ENCODE measurements at places on chromosomes 6 and 20.

- DNase-seq = no peak
Measured at GRCh38 chr20:59017493-59018231, 1.6 kb upstream of the TUBB1 start.

DNA sequence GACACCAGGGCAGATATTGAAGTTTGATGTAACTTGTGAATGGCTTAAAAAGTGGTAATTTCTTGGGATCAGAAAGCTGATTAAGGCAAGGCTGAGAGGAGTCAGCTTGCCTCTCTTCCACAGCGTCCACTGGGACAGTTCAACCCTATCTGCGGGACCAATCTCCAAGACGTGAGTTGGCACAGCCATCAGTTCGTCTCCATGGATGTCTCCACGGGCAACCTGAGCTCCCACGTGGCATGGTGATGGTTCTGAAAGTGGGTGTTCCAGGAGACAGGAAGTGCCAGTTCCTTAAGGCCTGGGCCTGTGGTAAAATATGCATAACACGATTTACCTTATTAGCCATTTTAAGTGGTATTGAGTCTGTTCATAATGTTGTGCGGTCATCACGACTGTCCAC lies 67.9 kb upstream of the BHLHE23 start:
- no peak for DNase-seq

DNA sequence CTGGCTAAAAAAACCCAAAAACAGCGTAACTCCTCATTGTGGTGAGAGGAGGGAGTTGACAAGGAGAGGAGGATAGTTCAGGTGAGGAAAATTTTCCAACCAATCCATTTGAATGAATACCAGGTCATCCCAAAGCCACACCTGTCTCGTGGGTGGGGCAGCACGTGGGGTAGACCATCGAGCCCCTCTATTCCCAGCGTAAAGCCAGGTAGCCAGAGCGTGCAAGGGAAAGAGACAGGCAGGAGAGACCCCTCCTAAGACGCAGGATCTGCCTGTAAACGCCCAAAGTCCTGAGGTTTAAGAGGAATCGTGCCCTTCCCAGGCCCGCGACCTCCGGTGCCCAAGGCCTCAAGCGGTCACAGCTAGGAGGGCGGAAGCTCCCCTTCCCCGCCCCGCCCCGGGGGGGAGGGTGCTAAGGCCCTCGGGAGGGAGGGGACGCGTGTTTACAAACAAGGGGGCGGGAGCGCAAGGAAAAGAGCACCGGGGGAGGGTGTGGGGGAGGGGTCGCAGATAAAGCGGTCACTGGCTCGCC lies 712 bp downstream of the RXRB start:
- DNase-seq = peak; percentile 91

DNA sequence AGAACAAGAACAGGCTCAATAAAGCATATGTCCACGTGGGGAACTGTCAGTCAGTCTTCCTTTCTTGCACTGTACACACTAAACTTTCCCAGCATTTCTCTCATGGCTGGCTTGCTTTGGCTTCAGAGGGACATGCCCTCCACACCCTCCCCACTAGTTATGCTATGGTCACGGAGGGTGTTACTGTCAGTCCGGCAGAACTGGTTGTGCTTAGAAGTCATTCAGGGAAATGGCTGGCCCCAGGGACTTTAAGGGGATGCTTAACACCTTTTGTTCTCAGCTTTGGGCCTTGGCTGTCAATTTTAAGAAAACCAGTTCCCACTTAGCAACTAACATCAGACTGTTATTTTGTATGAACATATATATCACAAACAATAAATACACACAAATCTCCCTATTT lies 55.1 kb downstream of the ELOVL5 start:
- no peak for DNase-seq

DNA sequence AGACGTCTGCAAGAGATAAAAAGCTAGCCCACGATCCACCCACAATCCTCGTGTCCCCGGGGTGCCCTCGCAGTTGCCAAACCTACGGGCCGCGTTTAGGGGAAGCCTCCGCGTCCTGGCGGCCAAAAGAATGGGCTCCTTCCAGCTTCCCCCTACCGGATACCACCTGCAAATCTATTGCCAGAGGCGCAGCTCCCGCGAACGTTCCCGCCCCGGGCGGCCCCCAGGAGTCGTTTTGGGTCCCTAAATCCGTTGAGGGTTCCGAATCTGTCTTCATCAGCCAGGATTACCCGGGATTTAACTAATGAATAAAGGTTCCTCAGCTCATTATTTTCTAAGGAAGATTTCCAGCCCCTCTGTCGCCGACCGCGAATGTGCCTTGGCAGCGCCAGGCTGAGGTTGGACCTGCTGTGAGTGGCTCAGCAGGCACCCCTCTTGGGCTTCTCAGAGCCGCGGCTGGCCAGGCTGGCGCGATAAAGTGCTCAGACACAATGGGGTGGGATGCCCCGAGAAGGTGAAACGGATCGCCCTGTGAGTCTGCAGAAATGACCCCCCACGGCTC lies 2.8 kb upstream of the VSX1 start:
- DNase-seq = no peak

- DNase-seq = no peak
Measured at GRCh38 chr6:28357036-28357435, 7.3 kb downstream of the ZKSCAN3 start.

- DNase-seq = no peak
Measured at GRCh38 chr6:29908710-29909109, 33.6 kb upstream of the HLA-A start.

DNA sequence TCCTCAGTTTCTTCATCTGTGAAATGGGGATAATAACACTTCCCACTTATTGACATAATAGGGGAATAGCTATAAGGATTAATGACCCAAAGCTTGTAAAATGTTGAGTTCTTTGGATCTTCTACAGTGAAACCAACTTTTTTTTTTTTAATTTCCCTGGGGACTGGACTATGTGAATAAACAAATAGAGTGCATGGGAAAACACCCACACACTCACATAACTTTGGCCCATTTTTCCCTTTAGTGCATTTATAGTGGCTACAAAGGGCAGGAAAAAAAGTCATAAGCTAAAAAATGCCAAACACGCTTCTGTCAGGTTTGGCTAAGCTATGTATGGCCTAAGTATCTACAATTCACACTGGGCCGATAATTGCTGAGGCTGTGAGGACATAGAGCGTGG lies 406.2 kb upstream of the JAG1 start:
- DNase-seq = no peak

GRCh38 chr6:122082370-122082769 lies 317.1 kb upstream of the HSF2 start:
- no peak for DNase-seq

DNA sequence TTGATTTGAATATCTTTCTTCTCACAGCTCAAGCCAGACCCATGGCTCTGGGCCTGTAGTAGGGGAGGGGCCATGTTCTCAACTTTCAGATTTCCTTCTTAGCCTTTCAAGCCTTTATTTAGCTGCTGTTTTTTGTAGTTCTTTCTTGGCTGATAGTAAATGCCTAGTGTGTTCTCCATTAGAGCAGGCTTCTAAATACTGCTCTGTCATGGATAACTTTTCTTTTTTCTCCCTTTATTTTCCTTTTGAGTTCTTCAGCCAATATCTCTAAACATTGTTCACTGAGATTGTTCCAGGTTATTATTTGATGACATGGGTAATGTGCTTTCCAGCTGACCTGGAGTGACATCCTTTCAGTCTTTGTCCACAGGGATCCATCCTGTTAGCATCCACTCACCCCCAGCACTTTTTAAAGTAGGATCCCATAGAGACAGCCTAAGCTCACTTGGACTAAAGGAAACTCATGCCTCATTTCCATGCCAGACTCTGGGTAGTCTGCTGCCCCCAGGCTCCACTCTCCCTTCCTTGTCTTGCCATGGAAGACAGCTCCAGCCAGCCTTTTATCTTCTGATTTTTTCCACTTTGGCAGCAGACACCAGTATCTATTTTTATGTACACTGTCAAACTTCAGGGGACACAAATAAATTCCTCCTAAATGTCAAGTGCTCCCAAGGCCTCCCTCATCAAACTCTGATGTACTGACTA lies 645.6 kb downstream of the RNF144B start:
- DNase-seq = no peak

DNA sequence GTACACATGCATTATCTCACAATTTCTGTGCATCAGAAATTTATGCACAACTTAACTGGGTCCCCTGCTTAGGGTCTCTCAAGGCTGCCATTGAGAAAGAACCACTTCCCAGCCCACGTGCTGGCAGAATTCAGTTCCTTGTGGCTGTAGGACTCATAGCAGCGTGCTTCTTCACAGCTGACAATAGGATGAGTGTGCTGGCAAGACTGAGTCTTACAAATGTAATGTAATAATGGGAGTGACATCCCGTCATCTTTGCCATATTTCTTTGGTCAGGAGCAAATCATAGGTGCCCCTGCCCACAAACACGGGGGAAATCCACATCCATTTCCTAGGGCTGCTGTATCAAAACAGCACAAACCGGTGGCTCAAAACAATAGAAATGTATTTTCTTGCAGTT lies 77.4 kb downstream of the FIG4 start:
- no peak for DNase-seq

- no peak for DNase-seq
Measured at GRCh38 chr6:162963861-162964260, 236.1 kb downstream of the PACRG start.

- DNase-seq = no peak
Measured at GRCh38 chr6:113635222-113635986, 221.7 kb upstream of the MARCKS start.

DNA sequence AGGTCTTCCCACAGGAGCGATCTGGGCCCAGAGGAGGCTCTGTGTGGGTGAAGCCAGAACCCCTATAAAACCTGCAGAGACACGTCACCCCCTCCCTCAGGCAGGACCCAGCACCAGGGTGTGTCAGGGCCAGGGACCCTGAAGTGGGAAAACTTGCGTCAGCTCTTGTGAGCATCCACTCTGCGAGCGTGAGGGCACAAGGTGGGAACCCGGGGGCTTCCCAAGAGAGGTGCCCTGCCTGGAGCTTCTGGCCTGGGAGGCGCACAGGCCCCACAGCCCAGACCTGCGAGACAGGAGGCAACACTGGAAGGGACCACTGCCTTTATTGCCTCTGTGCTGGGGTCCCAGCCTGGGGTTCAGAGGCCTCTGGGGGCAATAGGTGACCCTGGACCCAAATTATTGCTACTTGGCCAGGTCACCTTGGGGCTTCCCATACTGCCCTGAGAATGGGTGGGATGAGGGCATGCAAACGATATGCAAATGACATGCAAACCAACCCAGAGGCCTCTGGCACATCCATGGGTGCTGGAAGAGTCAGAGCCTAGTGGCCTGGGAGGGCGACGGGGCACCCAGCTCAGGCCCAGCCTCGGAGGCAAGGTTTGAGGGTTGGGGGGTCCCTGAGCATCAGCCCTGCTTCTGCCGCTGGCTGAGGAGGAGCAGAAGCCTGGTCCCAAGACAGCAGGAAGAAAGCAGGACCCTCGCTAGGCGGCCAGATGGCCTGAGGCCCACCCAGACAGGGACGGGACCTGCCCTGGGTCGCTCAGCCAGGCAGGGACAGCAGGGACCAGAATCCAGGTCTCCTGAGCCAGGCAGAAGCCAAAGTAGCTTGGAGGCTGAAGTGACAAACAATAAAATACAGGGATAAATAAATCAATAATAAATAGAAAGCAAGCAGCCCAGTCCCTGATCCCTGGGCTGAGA lies 5.1 kb upstream of the C20orf144 start:
- no peak for DNase-seq

GRCh38 chr20:25605148-25605547 lies 18.7 kb downstream of the NANP start:
- no peak for DNase-seq

DNA sequence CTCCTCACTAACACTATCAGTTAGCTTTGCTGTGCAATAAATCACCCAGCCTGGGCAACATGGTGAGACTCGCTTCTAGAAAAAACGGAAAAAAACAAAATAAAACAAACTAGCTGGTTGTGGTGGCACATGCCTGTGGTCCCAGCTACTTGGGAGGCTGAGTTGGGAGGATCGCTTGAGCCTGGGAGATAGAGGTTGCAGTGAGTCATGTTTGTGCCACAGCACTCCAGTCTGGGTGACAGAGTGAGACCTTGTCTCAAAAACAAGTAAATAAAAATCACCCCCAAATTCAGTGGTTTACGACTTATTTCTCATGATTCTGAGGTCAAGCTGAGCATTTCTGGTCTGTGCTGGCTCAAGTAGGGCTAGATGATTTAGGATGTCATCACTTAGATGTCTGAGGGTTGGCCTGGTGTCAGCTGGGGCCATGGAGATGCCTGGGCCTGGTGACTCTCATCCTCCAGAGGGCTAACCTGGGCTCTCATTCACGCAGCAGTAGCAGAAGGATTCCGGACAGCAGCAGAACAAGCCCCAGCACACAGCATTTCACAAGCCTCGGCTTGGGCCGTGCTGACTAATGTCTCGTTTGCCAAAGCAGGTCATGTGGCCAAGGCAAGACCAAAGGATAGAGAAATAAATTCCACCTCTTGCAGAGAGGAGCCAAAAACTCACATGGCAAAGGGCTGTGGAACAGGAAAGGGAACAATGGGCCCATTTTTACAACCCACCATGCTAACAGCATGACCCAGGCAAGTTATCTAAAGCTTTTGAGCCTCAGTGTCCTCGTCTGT lies 32.5 kb downstream of the MGME1 start:
- DNase-seq = no peak

DNA sequence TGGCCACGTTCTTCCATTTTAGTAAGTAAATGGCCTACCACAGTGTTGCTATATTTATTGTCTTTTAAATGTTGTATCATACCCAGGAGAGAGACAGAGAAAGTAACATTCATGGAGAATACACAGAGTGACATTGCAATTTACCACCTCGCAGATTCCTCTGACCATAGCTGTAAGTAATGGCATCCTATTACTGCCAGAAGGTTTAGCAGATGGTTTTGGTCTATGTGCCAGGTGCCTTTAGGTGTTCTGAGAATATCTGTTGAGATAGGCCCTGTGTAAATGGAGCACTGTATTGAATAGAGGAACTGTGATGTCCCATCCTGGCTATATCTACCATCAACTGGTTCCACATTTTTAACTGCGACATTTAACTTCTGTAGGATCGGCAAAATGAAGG lies 559.6 kb downstream of the KIF16B start:
- DNase-seq = no peak

DNA sequence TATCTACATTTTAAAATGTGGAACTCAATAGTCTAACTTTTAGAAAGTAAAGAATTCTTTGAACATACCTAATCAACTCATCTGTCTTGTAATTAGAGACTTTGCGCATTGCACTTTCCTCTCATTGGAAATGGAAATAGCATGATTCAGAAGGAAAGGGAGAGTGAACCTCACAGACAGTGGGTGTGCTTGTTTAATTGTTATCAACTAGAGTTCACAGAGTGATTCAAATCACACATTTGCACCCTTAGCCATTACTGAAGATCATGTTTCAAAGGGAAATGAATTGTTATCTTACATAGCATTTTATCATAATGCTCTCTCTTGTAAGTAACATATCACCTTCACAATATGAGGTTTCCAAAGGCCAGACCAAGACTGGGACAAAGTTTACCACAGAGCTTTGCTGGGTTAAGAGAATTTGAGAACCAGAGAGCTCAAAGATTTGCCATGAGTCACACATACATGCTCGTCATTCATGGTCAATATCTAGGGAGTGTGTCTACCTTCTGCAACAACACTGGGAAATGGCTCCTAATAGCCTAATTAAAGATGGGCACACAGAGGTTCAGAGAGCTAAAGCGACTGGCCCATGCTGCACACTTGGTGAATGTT lies 21.5 kb downstream of the GSTA3 start:
- no peak for DNase-seq
